ENCODE measurements at places on chromosomes 5 and 9. TPM values are rescaled to one million over a fixed set of nuclear protein-coding genes. Genes with fewer than 3 reads are reported as not detected.

Gene SEMA5A
- 0.95 TPM for total RNA-seq

DNA sequence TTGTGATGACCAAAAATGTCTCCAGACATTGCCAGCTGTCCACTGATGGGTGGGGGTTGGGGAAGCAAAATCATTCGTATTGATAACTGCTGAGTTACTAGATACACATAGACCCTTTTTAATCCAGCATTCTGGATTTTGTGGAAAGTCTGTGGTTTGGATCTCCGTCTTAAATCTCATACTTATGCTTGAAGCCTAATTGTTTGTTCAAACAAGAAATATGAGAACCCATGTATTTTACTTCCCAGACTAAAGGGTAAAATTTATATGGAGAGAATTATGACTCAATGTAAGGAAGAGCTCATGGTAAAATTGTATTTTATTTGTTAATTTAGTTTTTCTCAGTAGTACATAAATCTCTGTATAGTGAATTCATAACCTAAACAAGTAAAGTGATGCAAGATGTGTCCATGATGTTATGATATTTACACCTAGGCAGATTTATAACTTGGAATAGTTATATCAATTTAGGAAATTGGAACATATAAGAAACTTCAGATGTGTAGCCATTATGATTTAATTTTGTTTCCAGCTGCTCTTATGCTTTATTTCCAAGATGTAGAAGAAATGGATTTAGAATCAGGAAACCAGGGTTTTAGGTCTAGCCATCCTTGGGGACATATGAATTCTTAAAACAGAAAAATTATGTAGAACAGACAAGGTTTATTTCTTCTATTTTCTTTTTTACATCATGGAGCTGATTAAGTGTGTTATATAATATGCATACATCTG, 4.5 kb upstream of the OGN start:
- DNase-seq, result no peak

Gene CARTPT
- total RNA-seq, result not detected

DNA sequence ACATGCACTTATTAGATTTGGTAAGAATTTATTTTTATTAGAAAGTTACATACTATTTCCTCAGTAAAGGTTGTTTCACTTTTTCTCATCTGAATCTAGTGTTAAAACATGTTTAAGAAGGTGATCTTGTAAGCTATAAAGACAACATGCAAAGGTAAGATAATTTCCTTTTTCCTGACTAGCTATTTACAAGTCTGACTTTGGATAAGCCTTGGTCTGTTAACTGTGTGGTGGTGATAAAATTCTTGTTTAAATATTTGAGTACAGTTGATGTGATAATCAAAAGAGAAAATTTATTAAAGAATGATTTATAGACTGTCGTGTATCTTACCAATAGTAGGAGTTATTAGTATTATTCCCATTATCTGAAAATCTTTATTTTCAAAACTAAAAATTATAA, 36.9 kb upstream of the GPR21 start:
- DNase-seq, result no peak

DNA sequence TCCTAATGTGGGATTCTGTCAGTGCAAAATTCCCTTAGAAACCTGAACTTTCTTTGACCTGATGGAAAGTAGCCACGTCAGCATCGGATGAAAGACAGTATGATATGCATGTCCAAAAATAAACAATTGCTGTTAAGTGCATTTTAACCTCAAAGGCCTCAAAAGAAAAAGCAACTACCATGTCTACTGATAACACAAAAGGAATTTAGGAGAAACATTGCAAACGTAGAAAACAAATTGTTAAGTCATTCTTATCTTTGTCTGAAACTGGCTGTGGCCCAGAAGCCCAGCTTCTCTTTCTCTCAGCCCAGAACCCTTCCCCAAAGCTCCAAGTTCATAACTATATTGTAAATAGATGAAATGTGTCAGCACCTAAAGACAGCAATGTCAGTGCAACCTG, 11.1 kb upstream of the LHFPL2 start:
- no peak for DNase-seq

DNA sequence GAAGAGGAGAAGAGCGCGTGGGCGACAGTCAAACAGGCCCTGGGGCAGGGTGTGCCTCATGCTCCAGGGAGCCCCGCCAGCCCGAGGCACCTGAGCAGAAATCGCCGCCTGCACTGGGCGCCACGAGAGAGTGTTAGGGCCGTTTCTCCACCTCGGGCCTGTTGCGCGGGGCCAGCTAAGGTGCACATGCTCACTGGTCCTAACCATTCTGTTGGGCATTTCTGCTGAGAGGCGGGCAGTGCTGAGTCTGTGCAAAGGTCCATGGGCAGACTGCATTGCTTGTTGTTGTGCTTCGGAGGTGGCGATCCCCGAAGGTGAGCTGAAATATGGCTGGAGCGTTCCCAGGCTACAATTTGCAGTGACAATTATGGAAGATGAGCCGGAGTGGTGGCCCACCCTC, 367.8 kb upstream of the SPATA31A5 start:
- DNase-seq, result no peak

Gene DBH
- not detected for total RNA-seq

Gene CDC25C
- total RNA-seq, result 39.8 TPM

Gene HTR1A
- total RNA-seq, result not detected

Gene SLC45A2
- 0.17 TPM for total RNA-seq

GRCh38 chr9:128724744-128725211, 851 bp upstream of the ZDHHC12 start:
- DNase-seq, result peak; percentile 97

- no peak for DNase-seq
Measured at GRCh38 chr9:38085308-38085707, 16.3 kb upstream of the SHB start.

DNA sequence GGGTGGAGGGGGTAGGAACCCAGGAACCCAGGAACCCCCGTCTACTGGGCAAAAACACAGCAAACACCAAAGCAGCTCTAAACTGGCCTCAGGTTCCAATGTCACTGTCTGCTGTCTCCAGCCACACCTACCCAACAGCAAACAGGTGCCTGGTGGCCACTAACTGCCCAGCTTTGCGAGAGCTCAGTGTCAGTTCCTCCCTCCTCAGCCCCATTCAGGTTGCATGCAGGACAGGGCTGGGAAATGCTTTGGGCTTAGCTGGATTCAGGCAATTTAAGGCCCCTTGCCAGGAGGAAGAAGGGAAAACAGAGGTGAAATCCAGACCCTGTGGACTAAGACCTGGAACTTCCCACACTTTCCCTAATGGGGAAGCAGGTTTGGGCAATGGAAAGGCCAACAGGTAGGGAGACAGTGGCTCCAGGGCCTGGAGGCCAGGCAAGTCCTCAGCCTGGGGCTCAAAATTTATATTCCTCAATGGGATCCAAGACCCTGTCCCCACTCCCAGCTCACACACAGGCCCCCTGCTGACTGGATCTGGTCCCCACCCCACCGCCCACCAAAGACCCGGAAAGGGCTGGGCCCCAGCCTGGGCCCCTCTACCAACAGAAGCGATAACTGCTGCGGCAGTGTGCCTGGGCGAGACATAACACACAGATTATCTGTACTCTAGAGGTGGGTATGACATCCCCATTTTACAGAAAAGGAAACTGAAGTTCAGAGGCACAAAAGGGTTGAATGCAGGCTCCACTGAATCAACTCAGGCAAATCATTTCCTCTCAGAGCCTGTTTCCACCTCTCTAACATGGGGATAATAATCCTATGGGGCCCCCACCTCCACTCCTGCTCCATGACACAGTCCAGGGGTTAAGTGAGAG, 3.5 kb downstream of the EEIG1 start:
- no peak for DNase-seq

Gene CDX1
- not detected for total RNA-seq

Gene DAB2
- total RNA-seq, result not detected

DNA sequence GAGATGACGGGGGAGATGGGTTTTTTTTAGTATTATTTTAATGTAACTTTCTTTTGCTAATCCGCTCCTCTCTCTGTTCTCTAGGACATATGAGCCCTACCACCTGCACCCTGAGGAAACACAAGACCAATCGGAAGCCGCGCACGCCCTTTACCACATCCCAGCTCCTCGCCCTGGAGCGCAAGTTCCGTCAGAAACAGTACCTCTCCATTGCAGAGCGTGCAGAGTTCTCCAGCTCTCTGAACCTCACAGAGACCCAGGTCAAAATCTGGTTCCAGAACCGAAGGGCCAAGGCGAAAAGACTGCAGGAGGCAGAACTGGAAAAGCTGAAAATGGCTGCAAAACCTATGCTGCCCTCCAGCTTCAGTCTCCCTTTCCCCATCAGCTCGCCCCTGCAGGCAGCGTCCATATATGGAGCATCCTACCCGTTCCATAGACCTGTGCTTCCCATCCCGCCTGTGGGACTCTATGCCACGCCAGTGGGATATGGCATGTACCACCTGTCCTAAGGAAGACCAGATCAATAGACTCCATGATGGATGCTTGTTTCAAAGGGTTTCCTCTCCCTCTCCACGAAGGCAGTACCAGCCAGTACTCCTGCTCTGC, 4.8 kb downstream of the MSX2 start:
- DNase-seq, result no peak

Gene ATP6V1G1
- total RNA-seq, result 237 TPM

DNA sequence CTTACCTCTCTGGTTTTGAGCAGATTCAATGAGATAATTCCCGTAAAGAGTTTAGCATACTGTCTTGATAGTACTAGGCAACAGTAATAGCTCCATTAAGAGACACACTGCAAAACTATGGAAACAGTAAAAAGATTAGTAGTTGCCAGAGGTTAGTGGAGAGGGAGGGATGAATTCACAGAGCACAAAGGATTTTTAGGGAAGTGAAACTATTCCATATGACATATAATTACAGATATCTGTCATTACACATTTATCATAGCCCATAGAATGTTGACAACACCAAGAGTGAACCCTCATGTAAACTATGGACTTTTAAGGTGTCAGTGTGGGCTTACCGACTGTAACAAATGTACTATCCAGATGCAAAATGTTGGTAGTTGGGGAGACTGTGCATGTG, 176.4 kb upstream of the PLCXD3 start:
- no peak for DNase-seq

Gene SHOC1
- not detected for total RNA-seq

Gene PARP8
- not detected for total RNA-seq

DNA sequence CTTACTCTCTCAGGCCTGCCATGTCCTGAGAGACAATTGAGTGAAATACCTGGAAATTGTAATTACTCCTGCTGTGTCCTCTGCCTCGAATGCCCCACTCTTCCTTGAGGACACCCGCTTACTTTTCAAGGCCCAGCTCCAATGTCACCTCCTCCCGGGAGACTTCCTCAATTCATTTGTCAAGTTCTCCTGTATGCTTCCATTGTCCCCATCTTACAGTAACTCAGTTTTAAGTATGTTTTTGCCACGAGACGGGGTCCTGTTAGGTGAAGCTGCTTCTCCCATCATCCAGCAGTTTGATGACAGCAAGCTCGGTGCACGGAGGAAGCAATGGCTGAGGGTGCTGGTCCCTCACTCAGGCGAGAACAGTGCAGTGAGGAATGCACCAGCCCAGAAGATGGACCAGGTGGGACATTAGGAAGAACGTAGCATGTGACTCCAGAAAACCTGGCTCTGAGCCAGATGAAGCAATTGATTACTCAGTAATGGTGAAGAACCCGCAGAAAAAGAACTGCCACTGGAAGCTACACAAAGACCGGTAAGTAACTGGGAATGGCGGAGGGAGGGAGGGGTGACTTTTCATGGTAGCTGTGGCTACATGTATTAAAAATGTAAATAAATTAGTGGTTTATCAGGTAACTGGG, 274.8 kb downstream of the DENND1A start:
- DNase-seq, result peak; percentile 8

Gene CMBL
- total RNA-seq, result 8.3 TPM

Gene RORB
- total RNA-seq, result not detected

- no peak for DNase-seq
Measured at GRCh38 chr5:174231956-174232487, 186.5 kb downstream of the NSG2 start.

GRCh38 chr9:6924149-6924548, 166.4 kb downstream of the KDM4C start:
- DNase-seq, result peak; percentile 60

- no peak for DNase-seq
Measured at GRCh38 chr5:56631719-56632118, 183.6 kb upstream of the MAP3K1 start.

- DNase-seq, result no peak
Measured at GRCh38 chr9:2816476-2817141, 27.3 kb downstream of the PUM3 start.

Gene PRSS3
- total RNA-seq, result not detected

DNA sequence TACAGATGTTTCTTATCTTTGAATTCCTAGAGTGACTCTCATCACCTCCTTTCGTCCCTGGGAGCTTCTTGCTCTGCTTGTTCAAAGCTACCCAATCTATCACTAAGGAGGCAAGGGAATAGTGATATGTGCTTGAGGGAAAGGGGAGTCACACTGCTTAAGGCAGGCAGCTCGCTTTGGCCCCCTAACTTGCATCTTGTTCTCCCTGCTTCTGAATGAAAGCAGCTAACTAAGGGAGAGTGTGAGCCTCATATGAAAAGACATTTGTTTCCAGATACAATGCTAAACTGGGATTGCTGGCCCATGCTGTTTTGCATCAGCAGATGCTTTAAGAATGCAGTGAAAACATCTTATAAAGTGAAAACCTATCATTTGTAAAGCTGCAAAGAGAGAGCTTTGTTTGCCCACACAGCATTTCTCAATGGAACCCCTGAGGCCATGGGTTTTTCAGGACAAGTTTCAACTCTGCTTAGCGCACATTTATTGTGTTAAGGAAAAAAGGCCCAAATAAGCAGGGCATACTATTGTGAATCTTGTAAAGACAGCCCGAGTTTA, 367.9 kb upstream of the ADAMTSL1 start:
- no peak for DNase-seq

GRCh38 chr9:93579711-93580516, 3.5 kb downstream of the PHF2 start:
- no peak for DNase-seq

DNA sequence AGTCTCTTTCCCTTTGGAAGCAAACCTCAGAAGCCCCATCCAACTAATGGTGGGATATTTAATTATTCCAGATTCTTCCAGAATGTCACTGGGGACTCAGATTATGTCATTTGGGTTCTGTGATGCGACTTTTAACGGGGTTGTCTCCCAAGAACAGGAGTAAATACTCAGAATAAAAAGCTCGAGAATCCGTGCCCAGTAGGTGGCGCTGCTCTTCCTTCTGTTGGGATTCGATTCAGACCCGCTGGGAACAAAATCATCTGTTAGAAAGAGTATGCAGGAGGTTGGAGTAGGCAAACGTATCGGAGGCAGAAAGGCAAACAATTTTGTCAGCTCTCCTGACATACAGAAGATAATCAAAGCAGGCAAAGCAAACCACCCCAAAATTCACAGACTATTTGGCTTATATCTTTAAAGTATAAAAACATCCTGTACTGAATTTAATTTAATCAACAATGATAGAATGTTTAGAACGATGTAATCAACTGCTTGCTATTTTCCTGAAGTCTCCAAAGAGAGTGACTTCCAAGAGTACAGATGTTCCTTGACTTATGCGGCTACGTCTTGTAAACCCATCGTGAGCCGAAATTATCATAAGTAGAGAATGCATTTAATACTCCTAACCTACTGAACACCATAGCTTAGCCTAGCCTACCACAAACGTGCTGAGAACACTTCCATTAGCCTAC, 169.8 kb upstream of the RAI14 start:
- peak; percentile 90 for DNase-seq

Gene ARL14EPL
- total RNA-seq, result not detected

Data from G401 (cell line).